ENCODE measurements at places on chromosomes 12 and 14. TPM values are rescaled to one million over a fixed set of nuclear protein-coding genes. Genes with fewer than 3 reads are reported as not detected.

PTPRQ gene
- 0.02 TPM for total RNA-seq

CELA1 gene
- not detected for total RNA-seq

VWF gene
- total RNA-seq = 0.42 TPM

TAS2R20 gene
- total RNA-seq = 0.07 TPM

ADCY6 gene
- 15.8 TPM for total RNA-seq

OR4E2 gene
- not detected for total RNA-seq

CFAP54 gene
- 0.91 TPM for total RNA-seq

FSCB gene
- not detected for total RNA-seq

PLD4 gene
- total RNA-seq = not detected

ANO2 gene
- total RNA-seq = not detected

Data from A549 treated with RU486 at 1 μM for 4 hours (cell line).